Mammary microvascular endothelial cell (primary cell): ENCODE measurements at places on chromosomes 1 and 21. TPM values are rescaled to one million over a fixed set of nuclear protein-coding genes. Genes with fewer than 3 reads are reported as not detected.

The CD52 gene
- total RNA-seq: not detected in 2 replicates

The LBR gene
- 60.5 and 64.5 TPM in 2 replicates for total RNA-seq

The BGLAP gene
- total RNA-seq: not detected in 2 replicates

The ANGPTL3 gene
- total RNA-seq: not detected in 2 replicates

The GBP4 gene
- total RNA-seq: 22.5 and 22.8 TPM in 2 replicates

The LCE1B gene
- not detected in 2 replicates for total RNA-seq
